ENCODE measurements at places on chromosomes 7 and 10.

GRCh38 chr10:79923669-79924068 lies 25.2 kb downstream of the SFTPD start:
- DNase-seq, result no peak

- no peak for DNase-seq
Measured at GRCh38 chr7:29445736-29446135, 117.9 kb upstream of the PRR15 start.

GRCh38 chr10:131240691-131241090 lies 70.8 kb downstream of the TCERG1L start:
- DNase-seq, result no peak

DNA sequence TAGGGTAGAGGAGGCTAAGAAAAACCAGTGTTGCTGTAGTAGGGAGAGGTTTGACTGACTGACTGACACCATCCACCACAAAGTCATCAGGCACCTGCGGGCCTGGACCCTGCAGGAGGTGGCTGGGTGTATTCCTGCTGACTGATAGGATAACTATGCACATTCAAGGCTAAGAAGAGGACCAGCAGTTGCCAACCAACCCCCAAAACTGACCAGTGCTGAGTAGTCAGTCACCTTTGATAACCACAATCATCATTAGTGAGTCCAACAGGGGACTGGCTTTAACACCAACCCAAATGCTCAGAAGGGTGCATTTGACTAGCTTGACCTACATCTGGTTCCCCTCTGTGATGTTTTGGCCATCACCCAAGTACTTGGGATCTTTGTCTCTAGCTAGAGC lies 30.5 kb downstream of the PLXNA4 start:
- no peak for DNase-seq

GRCh38 chr7:37718585-37718984 lies 35.0 kb downstream of the GPR141 start:
- peak; percentile 5 for DNase-seq

- no peak for DNase-seq
Measured at GRCh38 chr7:42010751-42011150, 226.3 kb downstream of the GLI3 start.

- DNase-seq, result no peak
Measured at GRCh38 chr7:103154042-103154441, 5.1 kb upstream of the NAPEPLD start.

DNA sequence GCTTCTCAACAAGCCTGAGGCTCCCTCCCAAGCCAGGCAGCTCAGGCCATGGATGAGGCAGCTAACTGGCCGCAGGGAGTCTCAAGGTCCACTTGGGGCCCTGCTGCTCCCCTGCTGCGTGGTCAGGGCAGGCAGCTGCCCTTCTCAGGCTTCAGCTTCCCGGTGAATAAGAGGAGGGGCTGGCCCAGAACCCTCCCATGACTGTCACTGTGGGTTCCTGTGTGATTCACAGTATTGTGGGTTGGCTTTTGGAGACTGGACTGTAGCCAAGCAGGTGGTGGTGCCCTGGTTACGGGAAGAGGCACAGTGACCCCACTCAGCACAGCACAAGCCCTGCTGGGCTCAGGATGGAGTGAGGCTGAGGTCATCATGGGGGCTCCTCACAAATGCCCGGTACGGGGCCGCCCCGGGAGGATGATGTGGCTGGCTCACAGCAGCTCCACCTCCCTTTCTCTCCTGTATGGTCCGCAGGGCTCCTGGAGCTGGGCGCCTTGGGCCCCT lies 189.8 kb downstream of the HECW1 start:
- no peak for DNase-seq

DNA sequence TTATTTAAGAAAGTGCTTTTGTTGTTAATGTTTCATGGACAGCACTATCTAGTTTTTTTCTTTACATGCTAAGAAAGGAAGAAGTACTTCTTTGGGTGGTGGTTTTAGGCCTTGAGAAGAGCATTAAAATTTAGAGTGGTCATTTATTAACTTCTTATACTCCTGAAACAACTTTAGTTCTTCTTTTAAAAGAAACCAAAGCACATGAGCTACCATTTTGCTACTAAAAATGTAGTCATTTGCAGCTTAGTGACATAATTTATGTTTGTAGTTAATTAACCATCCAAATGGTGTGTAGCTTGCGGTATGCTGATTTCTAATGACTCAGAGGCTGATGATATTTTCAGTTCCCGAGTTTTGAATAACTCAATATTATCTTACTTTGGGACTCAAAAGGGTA lies 207.5 kb downstream of the BBS9 start:
- DNase-seq, result no peak

- no peak for DNase-seq
Measured at GRCh38 chr7:134440067-134440466, 18.8 kb downstream of the AKR1B1 start.

- DNase-seq, result no peak
Measured at GRCh38 chr7:130490311-130490791, 1.5 kb upstream of the MEST start.

- no peak for DNase-seq
Measured at GRCh38 chr7:14271441-14271840, 282.0 kb upstream of the ETV1 start.

- no peak for DNase-seq
Measured at GRCh38 chr7:48962821-48963505, 38.6 kb downstream of the CDC14C start.

- DNase-seq, result no peak
Measured at GRCh38 chr7:129252128-129252527, 27.3 kb downstream of the AHCYL2 start.

- DNase-seq, result no peak
Measured at GRCh38 chr7:44782460-44782859, 14.0 kb upstream of the PPIA start.

DNA sequence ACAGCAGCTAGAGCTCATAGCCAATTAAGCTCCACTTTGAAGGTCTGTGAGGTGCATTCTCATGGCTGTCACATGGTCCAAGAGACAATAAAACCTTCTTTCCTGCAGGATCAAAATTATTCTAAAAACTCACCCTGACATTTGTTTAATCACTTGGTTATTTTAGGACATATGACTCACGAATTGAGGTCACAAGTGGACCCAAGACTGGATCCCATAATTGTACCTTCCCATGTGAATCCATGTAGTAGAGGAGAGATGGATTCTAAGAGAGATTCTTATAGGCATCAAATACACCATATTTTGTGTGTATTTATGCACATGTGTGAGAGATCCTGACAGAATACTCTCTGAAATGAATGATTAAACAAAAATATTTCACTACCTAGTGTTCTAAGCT lies 18.1 kb downstream of the POLR1F start:
- DNase-seq, result no peak

DNA sequence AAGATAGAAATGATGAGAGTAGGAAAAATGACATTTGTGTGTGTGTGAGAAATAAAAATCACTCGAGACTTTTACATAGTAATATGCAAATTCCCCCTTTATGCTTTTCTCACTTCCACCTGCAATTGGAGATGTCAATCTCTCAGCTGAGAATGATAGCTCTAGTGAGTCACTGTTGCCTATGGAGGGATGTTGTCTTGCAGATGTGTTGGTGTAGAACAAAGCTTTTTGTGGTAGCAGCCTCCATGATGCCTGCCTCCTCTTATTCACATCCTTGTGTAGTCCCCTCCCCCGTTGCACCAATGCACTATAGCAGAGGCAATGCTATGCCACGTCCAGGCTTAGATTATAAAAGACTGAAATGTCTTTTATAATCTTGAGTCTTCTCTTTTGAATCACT lies 33.8 kb downstream of the SPAG6 start:
- DNase-seq, result peak; percentile 11

DNA sequence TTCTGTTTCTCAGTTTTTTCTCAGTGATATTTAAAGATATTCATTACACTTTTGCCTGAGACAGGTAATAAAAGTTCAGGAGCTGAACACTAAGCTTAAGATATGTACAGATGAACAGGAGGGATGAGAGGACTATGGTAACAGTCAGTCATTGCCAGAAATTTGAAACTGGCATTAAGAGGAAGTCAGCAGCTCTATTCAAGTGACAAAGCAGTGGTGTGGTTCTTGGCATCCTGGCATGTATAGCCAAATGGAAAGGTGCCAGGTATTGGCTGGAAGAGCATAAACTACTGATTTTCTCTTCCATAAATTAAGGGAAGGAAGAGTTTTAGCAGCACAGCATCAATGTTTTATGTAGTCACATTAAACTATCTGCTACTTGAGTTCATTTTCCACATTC lies 22.7 kb downstream of the HOXA1 start:
- no peak for DNase-seq

DNA sequence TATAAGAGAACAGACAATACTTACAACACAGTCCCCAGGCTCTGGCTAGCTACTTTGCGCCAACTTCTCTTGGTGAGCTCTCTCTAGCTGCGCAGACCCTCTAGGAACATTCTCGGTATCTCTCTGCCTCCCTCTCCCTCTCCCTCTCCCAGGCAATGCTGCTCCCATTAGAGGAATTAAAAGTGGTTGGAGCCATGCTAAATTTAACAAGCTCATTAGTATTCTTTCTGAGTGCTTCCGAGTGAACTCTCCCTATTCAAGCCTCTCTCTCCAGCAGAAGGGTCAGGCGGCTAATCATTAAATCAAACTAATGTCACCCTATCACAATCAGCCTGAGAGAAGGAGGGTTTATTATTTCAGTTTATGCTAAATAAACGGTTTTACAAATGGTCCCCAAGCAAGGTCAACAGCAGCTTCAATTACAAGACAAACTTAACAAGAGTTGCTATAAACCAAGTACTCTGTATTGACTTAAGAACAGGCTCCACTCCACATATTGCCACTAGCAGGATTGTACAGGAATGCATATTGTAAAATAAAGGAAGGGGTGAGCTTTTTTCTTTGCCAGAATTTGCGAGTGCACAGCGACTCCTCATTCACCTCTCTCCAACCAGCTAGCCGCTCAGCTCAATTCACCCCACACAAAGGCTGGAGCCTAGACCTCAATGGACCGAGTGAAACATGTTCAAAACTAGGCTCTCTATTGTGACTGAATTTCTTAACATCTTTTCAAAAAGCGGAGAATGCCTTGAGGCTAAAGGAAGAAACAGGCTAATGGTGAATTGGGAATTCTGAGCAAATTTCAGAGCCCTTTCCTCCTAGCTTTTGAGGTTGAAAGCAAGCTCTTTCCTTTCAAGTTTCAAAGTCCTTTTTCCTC lies 84.4 kb downstream of the GLI3 start:
- no peak for DNase-seq
